ENCODE measurements at places on chromosomes 6 and 20. TPM values are rescaled to one million over a fixed set of nuclear protein-coding genes. Genes with fewer than 3 reads are reported as not detected.

The BPIFA1 gene
- total RNA-seq, result not detected

The KIF13A gene
- 0.20 TPM for total RNA-seq

The THBS2 gene
- not detected for total RNA-seq

The PTPRT gene
- not detected for total RNA-seq

The RCAN2 gene
- total RNA-seq, result not detected

The NRSN2 gene
- 4.2 TPM for total RNA-seq

The NRSN1 gene
- total RNA-seq, result not detected

The LPA gene
- not detected for total RNA-seq

The PLEKHG1 gene
- total RNA-seq, result 2.1 TPM

The TGM2 gene
- not detected for total RNA-seq

The LKAAEAR1 gene
- not detected for total RNA-seq

The C20orf202 gene
- total RNA-seq, result 0.19 TPM

GRCh38 chr6:26195376-26195923, 108.2 kb downstream of the HFE start:
- peak; percentile 84 for DNase-seq

DNA sequence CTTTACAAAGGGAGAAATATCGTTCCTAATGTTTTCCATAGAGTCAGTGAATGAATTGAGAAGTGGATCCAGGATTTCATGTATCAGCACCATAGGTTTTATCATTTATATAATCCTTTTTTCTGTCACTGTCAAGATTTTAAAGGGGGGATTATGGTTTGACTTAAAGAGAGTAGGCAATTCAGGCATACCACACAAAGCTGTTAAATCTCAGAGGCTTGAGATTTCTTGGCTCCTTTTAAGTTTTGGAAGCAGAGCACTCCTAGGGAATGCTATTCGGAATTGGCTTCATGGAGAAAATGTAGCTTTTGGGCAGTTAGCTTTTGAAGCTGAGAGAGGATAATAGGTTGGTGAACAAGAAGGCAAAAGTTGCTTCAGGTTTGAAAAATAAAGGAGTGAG, 274.7 kb downstream of the SOX4 start:
- no peak for DNase-seq

- DNase-seq, result no peak
Observed at GRCh38 chr6:25042536-25042935, 106.8 kb upstream of the RIPOR2 start.

DNA sequence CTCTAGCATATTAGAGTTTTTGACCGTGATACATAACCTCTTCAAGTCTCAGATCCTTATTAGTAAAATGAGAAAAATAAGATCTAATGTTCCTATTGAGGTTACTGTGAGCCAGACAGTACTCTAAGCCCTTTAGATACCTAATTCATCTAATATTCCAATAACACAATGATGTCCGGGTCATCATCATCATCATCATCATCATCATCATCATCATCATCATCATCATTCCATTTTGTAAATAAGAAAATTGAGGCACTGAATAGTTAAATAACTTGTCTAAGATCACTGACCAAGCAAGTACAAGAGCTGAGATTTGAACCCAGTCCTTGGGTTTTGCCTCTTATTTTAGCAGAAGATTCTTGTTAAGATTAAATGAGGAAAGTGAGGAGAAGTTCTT, 643.0 kb downstream of the HDGFL1 start:
- no peak for DNase-seq

- no peak for DNase-seq
Observed at GRCh38 chr6:67210450-67210849, 1424.6 kb upstream of the ADGRB3 start.

- no peak for DNase-seq
Observed at GRCh38 chr6:88145298-88145963, 20.7 kb downstream of the CNR1 start.

- DNase-seq, result no peak
Observed at GRCh38 chr6:167077241-167077932, 45.5 kb upstream of the CCR6 start.

- no peak for DNase-seq
Observed at GRCh38 chr20:10042086-10042485, 7.3 kb downstream of the ANKEF1 start.

GRCh38 chr6:19382676-19383075, 454.5 kb upstream of the ID4 start:
- no peak for DNase-seq

DNA sequence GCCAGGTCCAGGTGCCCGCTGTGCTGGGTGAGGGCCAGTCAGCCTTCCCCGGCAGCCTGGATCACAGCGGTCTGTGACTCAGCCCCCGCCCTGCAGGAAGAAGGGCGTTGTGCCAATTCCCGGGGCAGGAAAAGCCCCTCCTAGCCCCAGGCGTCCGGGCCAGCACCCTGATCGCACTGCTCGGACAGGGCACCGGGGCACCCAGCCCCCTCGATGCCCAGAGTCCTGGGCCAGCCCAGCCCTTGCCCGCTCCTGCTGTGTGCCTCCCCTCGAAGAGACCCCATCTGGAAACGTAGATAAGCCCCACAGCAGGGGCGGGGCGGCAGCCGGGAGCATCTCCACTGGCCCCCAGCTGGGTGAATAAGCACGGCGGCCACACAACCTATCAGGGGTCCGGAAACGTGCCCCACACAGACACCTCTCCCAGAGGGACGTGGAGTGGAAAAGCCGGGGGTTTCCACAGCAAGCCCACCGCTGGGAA, 9.9 kb downstream of the LAMA5 start:
- no peak for DNase-seq

GRCh38 chr6:117619178-117619577, 16.9 kb upstream of the GOPC start:
- no peak for DNase-seq

DNA sequence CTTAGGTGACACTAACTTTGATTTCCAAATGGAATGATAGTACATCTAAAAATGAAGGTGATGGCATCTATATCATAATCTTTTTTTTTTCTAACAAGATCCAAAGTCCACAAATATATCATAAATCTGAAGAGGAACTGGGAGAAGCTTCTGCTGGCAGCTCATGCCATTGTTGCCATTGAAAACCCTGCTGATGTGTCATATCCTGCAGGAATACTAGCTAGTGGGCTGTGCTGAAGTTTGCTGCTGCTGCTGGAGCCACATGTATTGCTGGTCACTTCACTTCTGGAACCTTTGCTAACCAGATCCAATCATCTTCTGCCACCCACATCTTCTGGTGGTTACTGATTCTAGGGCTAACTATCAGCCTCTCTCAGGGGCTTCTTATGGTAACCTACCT, 27.4 kb upstream of the KHDC1 start:
- no peak for DNase-seq

DNA sequence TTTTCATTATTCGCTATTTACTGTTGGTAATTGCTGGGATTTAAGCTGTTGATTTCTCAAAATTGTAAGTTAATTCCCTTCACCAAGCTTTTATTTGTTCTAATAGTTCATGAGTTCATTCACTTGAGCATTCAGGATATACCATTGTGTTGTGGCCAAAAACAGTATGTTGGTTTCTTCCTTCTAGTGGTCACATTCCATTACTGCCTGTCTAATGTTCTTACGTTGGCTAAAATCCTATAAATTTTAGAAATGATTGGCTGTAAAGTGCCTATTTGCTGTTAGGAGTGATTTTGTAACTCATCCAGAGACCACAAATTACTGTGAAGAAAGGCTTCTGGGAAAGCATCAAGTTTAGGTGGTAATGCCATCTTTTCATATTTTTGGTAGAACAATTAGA, 76.3 kb downstream of the FARS2 start:
- no peak for DNase-seq

DNA sequence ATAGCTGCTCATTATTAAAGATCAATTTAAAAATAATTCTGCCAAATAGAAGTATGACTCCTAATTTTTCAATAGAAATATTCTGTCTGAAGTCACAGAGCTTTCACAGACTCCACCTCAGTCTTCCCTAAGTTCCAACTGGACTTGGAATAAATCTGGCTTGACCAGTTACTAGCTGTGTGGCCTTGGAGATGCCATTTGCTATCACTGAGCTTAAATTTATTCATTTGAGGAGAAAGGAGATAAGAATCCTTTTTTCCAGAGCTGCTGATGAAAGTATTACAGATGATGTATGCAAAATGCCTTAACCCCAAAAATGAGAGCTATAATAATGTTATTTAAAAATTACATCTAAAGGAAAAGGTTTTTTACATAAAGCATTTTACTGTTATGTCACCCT, 125.0 kb downstream of the GJA1 start:
- no peak for DNase-seq

DNA sequence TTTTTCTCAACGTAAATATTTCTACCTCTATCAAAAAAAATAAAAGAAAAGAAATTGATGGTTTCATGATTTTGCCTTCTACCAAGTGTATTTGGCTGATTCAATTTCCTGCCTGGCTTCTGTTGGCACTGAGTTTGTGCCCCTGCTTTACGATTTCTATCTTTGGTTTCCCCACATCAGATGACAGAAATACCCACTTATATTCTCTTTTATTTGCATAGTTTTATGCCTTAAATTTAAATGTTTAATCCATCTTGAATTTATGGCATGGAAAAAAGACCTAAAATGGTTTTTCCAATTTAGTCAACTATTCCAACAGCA, 34.3 kb downstream of the RNF24 start:
- DNase-seq, result no peak

DNA sequence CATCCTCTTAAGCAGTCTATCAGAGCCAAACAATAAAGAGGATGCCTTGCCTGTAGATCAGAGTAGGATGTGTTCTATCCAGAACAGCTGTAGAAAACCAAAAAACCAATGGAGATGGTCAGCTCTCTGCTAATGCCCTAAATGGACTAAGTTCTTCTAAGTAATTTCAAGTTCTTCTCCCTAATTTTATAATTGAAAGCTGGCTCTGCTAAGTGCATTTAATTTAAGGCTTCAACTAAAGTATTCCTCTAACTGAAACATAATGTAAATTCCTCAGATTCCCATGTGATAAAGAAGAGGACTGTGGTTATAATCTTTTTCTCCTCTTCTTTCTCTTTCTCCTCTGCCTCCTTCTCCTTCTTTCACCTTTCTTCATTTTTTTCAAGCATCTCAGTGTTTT, 709.5 kb downstream of the KIF16B start:
- no peak for DNase-seq

DNA sequence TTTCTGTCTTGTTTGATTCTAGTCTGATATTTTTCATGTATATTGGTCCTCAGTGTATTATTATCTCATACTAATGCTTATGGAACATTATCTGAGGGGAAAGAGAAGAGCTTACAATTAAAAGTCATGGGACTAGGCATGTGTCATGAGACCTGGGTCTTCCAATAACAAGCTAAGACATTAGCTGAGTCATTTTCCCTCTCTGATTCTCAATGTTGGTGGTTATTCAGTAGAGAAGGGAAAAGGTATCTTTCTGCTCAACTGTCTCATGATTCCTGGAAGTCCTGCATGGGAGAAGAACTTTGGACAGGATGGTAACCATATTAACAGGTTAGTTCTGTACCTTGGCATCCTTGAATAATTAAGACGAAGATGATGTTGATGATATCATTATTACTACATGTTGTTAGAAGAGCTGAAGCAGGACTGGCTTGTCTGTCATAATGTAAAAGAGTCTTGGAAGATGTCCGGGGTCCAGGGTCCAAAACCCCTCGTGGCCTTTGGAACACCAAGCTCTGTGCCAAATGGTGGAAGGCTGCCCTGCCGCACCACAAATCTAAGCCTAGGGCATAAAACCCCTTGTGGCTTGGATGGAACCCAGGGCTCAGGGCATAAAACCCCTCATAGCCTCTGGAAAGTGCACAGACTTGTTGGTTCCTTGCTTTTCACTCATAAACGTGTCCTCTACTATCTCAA, 19.1 kb downstream of the TRIM38 start:
- no peak for DNase-seq

DNA sequence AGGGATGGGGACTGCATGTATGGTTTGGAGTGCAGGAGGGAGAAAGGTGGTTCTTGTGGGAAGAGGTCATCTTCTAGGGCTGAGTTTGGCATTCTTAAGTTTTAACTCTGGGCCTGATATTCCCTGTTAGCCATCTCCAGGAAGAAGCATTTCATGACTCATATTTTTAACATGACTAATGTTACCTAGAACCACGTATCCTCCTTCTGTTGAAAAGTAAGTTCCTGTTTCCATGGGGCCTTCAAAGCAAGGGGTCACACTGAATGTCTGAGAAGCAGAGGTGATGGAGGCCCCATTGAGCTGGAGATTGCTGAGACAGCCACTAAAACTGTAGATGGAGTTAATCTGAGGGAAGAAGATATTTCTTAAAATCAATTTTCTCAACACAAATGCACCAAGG, 30.2 kb downstream of the FAM229B start:
- DNase-seq, result no peak
